ENCODE measurements at places on chromosomes 1 and 21.

DNA sequence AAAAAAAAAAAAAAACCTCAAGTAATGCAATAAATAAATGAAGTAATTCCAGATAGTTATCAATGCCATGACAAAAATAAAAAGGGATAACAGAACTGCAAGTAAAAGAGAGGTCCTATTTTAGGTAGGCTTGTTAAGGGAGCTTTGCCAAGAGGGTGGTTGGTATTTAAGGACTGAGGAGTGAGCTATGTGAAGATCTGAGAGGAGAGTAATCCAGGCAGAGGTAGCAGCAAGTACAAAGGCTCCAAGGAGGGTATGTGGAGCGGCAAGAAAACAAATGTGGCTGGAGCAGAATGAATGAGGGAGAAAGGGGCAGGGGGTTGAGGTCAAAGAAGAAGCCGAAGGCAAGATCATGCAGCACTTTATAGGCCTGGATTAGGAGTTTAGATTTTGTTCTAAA is 59.9 kb upstream of the CDC42BPA start:
- DNase-seq = no peak

GRCh38 chr1:51303315-51303714 is 27.0 kb downstream of the TTC39A start:
- no peak for DNase-seq

- peak; percentile 71 for DNase-seq
Measured at GRCh38 chr1:38559446-38560165, 300.0 kb downstream of the RRAGC start.

DNA sequence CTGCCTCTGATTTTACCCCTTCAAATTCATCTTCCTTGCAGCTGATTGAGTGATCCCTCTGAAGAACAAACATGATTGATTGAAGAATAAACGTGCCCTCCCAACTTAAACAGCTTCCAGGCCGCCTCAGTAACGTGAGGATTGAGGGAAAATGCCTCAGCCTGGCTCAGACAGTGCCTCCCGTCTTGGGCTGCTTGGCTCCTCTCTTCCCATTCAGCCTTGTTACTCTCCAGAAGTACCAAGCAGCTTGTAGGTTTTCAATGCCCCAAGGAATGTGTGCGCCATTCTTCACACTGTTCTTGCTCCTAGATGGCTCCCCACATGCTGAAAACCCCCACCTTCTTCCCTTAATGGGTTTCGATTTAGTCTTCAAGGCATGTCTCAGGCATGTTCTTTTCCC is 51.8 kb downstream of the ST6GALNAC5 start:
- no peak for DNase-seq

- DNase-seq = no peak
Measured at GRCh38 chr1:110798691-110799256, 74.2 kb upstream of the CD53 start.

- no peak for DNase-seq
Measured at GRCh38 chr1:150514913-150515327, 632 bp upstream of the FALEC start.

GRCh38 chr1:203492082-203492747 is 1.7 kb upstream of the OPTC start:
- DNase-seq = no peak

GRCh38 chr1:234776876-234777855 is 167.2 kb upstream of the IRF2BP2 start:
- DNase-seq = no peak

GRCh38 chr1:39902460-39902807 is 717 bp upstream of the MYCL start:
- no peak for DNase-seq

- DNase-seq = no peak
Measured at GRCh38 chr1:94160811-94161210, 39.9 kb upstream of the ABCA4 start.

GRCh38 chr1:156693848-156694689 is 11.3 kb downstream of the CRABP2 start:
- DNase-seq = no peak

DNA sequence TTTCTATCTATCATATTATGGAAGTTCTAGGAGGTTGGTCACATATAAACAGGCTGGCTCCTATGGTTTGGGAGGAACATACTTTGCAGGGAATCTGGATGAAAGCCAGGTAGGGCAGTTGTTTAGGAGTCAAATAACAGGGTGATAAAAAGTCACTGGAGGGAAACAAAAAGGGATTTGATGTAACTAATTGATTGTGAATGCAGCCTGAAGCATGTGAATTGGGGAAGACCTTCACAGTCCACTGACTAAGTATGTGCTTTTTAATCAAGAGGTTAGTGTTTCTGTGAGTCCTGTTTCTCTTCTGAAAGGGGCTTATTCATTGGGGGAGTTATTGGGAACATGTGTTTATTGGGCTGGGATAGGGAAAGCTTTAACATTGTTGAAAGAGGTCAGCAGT is 41.3 kb downstream of the HMCN1 start:
- DNase-seq = no peak

- DNase-seq = no peak
Measured at GRCh38 chr1:107810291-107810951, 154.6 kb downstream of the VAV3 start.

GRCh38 chr1:5333291-5333690 is 658.9 kb downstream of the NPHP4 start:
- DNase-seq = no peak

GRCh38 chr1:207336559-207337467 is 15.3 kb downstream of the CD55 start:
- DNase-seq = peak; percentile 23

GRCh38 chr1:229017091-229017490 is 253.8 kb upstream of the RAB4A start:
- DNase-seq = no peak

- DNase-seq = no peak
Measured at GRCh38 chr1:97832481-97832880, 88.4 kb downstream of the DPYD start.

DNA sequence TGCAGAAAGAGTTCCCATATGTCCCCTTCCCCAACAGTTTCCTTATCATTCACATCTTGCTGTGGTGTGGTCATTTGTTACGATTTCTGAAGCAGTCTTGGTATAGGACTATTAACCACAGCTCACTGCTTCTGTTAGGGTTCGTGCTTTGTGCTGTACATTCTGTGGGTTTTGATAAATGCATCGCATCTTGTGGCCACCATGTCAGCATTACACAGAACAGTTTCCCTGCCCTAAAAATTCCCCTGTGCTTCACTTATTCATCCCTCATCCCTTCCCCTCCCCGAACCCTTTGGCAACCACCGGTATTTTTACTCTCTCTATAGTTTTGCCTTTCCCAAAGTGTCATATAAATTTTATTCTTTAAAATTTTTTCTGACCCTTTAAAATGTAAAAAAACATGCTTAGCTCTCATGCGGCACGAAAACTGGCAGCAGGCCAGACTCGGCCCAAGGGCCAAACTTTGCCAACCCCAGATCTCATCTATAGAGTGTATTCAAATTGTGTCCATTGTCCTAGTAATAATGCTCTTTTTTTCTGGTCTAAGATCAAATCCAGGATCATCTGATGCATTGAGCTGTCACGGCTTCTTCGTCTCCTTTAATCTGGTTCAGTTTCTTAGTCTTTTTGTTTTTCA is 78.2 kb downstream of the SIM2 start:
- no peak for DNase-seq

- no peak for DNase-seq
Measured at GRCh38 chr1:57858740-57859139, 434.9 kb upstream of the DAB1 start.

DNA sequence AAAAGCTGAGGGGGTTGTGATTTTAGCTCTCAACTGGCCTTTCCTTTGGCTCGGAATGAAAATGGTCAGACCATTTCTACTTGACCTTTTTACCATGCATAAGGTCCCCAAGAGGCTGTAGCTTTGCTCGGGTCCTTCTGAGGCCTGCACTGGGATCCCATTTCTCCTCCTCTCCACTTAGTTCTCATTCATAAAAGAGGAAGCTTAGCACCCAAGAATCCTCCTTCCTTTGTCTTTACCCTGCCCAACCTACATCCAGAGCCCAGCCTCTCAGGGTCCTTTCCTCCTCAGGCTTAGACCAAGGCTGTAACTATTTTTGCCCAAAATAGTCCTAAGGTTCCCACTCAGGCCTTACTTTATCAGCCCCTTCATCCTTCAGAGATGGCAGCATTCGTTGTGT is 6.0 kb upstream of the SLC27A3 start:
- DNase-seq = no peak

DNA sequence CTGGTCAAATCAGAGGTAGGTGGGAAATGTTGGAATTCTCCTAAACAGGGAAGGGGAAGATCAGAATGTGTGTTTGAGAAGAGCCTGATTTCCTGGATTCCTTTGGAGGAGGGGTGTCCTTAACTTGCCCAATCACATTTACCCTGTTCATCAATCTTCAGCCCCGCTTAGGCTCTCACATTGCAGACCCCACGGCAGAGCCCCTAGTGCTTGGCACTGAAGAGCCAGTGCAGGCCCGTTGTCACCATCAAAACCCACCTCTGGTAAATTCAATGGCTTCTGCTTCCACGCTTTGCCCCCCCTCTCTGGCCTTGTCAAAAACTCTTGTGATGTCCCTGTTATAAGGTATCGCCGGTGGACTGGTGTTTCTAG is 2.3 kb downstream of the AGPAT3 start:
- no peak for DNase-seq

DNA sequence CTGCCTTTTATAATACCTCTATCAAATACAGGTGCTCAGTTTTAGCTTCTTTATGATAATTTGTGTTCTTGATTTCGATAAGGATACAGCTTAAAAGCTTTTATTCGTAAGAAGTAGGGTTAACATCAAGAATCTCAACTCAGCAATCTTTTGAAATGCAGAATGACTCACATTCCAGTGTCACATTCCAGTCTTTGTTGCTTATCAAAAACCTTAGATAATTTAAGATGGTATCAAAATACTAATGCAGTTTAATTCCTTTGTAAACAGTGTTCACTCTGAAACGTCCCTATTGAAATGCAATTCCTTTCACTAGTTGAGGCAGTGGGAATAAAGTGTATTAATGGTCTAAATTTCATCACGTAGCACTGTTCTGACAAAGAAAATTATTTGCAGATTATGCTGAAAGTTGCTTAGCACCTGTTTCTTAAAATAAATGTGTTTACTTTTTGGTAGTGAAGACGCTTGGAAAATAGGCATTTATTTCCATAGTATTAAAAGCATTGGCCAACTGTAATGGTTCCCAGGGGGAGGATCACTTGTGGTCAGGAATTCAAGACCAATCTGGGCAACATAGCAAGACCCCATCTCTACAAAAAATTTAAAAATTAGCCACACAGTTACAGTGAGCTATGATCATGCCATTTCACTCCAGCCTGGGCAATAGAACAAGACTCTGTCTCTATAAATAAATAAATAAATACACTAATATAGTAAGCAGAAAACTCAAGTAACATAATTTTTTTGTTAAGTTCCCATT is 10.1 kb upstream of the CNN3 start:
- no peak for DNase-seq

DNA sequence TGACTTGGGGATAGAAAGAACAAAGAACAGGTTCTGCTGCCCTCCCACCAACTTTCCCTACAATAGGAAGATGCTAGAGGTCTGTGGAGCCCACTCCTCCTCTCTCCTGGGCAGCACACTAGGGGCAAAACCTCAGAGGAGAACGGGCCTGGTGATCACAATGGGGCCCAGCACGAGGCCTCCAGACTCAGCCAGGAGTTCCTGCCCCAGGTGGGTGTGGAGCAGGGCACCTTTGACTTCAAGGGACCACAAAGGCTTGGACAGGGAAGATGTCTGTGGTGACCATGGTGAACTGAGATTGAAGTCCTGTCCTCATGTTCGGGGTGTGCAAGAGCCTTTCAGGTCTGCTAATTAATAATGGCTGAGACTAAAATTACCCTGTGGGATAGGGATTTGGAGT is 88.8 kb downstream of the LAMC2 start:
- no peak for DNase-seq

DNA sequence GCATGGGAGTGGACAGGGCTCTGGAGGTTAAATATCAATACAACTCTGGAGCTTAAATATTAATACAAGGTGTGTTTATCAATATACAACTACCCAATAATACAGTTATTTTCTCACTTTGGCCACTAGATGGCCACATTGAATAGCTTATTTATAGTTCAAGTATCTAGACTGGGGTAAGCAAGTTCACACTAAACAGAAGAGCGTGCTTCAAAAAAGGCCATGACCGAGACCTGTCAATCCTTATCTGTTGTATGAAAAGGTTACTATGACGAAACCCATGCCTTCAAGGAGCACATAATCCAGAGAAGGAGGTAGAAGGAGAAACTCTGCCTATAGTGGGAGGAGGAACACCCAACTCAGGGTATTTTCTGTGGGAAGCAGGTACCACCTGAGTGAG is 29.1 kb downstream of the CHML start:
- no peak for DNase-seq

DNA sequence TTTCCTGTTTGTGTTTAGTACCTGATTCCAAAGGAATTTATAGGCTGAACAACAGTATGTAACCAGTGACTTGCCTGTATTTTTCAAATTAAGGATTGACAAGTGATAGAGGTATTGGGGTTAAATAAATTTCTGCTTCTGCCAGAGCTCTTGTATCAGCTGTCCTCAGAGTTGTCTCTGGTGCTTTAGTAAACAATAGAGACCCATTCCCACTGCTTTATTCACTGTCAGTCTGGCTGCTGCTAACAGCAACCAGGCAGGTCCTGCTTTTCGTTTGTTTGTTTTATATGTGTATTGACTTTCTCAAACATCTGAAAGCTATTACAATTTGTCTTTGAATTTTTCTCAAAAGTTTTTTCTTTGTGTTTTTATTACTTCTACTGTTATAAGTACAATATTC is 76.1 kb downstream of the OLFM3 start:
- DNase-seq = no peak
